ENCODE measurements at places on chromosomes 5 and 9. TPM values are rescaled to one million over a fixed set of nuclear protein-coding genes. Genes with fewer than 3 reads are reported as not detected.

Gene PRPF4
- total RNA-seq: 51.0 TPM

GRCh38 chr5:163447875-163448274 lies 10.5 kb downstream of the CCNG1 start:
- no peak for DNase-seq

- DNase-seq: no peak
Measured at GRCh38 chr5:883475-884181, 9.0 kb downstream of the BRD9 start.

Gene IRGM
- 0.57 TPM for total RNA-seq

GRCh38 chr5:96252596-96252995 lies 180.5 kb downstream of the PCSK1 start:
- no peak for DNase-seq

GRCh38 chr9:72925126-72925789 lies 27.6 kb downstream of the ALDH1A1 start:
- DNase-seq: no peak

- DNase-seq: no peak
Measured at GRCh38 chr5:9667906-9668305, 37.8 kb upstream of the TAS2R1 start.
